Tibial artery (tissue), 4 donors: ENCODE measurements at places on chromosomes 12 and 14.

DNA sequence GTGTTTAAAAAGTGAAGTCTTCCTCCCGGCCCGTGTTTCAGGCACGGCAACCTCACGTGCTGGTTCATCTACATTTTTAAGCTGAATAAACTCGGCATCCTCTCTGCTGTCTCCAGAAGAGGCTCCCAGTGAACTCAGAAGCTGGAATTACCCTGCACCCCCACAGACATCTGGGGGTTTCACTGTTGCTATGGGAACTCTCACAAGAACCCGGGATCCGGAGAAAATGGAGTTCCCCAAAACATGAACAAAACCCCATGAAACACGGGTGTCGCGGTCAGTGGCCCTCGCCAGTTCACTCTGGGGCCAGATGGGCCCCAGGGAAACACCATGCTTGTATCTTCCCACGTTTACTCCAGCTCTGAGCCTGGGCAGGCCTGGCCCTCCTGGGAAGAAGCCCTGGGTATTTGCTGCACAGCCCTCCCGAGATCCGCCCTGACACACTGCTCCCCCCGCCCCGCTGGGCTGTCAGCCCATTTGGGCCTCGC lies 143.7 kb downstream of the PIWIL1 start:
- DNase-seq = no peak

DNA sequence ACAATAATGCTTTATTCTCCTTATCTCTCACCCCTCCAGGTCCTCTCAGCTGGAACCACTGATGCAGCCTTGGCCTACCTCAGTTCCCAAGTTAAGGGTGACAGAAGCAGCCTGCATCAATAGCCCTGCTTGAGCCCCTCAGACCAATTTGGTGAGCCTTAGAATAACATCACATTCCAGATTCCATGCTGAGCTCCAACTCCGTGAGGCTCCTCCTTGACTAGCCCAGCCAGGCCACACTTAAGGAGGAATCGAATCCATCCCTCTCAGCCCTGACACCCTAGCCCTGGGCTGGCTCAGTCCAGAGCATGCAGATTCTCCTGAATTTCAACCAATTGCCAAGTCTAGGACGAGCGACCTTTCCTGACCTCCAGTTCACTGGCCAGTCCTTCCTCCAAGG lies 91.1 kb downstream of the ARMH4 start:
- DNase-seq = no peak

DNA sequence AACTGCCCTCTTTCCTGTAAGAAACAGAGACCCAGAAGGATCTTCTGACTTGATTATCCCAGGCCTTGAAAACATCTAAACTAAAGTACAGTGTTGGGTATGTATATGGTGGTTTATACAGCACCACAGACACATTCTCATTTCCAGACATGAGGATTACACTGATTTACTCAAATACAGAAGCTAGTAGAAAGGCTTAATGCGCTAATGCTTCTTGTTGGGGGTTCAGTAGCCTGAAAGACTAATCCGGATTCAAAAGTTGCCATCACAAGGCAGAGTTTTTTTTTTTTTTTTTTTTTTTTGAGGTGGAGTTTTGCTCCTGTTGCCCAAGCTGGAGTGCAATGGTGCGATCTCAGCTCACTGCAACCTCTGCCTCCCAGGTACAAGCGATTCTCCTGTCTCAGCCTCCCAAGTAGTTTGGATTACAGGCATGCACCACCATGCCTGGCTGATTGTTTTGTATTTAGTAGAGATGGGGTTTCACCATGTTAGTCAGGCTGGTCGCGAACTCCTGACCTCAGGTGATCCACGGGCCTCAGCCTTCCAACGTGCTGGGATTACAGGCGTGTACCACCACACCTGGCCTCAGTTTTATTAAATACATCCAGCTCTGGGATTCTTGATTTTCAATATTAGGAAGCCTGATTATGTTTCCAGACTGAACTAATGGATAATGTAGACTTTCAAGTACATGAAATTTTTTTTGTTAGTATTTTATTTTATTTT lies 46.3 kb upstream of the HECTD1 start:
- no peak for DNase-seq

- DNase-seq = no peak
Observed at GRCh38 chr12:66013224-66013623, 117.3 kb downstream of the LLPH start.

GRCh38 chr14:87966816-87967215 lies 26.2 kb downstream of the GALC start:
- DNase-seq = no peak

- no peak for DNase-seq
Observed at GRCh38 chr12:67426067-67426466, 156.9 kb downstream of the CAND1 start.

DNA sequence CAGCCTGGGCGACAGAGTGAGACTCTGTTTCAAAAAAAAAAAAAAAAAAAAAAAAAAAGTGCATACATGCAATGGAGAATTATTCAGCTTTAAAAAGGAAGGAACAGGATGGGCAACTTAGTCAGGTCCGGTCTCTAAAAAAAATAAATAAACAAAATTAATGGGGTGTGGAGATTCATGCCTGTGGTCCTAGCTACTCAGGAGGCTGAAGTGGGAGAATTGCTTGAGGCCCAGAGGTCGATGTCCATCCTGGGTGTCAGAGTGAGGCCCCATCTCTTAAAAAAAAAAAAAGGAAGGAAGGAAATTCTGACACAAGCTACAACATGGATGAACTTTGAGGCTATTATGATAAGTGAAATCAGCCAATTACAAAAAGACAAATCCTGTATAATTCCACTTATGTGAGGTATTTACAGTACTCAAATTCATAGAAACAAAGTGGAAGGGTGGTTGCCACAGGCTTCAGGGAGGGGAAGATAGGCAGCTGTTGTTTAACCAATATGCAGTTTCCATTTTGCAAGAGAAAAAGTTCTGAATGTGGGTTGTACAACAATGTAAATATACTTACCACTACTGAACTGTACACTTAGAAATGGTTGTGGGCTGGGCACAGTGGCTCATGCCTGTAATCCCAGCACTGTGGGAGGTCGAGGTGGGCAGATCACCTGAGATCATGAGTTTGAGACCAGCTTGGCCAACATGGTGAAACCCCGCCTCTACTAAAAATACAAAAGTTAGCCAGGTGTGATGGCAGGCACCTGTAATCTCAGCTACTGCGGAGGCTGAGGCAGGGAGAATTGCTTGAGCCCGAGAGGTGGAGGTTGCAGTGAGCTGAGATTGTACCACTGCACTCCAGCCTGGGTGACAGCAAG lies 12.3 kb upstream of the APOF start:
- no peak for DNase-seq

GRCh38 chr12:112198120-112198733 lies 72.9 kb downstream of the TRAFD1 start:
- no peak for DNase-seq

- no peak for DNase-seq
Observed at GRCh38 chr12:89029961-89030360, 322.3 kb downstream of the DUSP6 start.

GRCh38 chr12:80625051-80625450 lies 82.4 kb upstream of the MYF6 start:
- DNase-seq = no peak

DNA sequence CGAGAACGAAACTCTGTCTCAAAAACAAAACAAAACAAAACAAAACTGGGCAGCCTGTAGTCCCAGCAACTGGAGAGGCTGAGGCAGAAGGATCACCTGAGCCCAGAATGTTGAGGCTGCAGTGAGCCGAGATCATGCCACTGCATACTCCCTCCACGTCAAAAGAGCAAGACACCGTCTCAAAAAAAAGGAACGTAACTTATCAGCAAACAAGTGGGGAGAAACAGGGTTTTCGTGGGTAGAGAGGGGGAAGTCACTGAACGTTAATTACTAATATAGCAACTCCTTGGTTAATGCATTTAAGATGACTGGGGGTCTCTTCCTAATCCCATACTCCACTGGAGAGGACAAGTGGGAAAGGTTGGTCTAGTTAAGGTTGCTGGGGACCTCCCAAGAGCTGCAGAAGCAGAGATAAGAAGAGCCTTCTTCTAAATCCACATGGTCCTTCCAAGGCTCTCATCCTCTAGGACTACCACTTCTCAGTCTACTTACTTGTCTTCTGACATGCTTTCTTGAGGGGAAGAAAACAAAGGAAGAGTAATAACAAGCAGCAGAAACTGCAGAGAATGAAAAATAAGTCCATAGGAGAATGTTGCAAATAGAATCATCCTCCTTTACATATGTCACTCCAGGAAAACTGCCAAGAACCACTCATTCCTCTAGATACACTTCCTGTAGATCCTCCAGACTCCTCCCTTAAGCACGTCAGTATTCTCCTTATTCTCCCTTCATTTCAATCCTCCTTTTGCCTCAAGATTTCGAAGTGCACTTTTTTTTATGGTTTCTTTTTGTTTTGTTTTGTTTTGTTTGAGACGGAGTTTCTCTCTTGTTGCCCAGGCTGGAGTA lies 5.8 kb downstream of the NUMB start:
- no peak for DNase-seq

DNA sequence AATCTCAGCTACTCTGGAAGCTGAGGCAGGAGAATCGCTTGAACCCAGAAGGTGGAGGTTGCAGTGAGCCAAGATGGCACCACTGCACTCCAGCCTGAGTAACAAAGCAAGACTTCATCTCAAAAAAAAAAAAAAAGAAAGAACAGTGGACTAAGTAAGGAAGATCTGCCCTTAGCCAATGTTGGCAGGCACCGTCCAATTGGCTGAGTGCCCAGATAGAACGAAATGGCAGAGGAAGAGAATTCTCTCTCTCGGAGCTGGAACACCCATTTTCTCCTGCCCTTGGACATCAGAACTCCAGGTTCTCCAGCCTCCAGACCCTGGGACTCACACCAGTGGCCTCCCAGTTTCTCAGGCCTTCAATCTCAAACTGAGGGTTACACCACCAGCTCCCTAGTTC lies 49.9 kb downstream of the ESR2 start:
- DNase-seq = no peak

- peak; percentile 63 for DNase-seq
Observed at GRCh38 chr12:15227004-15227679, 5.9 kb upstream of the RERG start.

DNA sequence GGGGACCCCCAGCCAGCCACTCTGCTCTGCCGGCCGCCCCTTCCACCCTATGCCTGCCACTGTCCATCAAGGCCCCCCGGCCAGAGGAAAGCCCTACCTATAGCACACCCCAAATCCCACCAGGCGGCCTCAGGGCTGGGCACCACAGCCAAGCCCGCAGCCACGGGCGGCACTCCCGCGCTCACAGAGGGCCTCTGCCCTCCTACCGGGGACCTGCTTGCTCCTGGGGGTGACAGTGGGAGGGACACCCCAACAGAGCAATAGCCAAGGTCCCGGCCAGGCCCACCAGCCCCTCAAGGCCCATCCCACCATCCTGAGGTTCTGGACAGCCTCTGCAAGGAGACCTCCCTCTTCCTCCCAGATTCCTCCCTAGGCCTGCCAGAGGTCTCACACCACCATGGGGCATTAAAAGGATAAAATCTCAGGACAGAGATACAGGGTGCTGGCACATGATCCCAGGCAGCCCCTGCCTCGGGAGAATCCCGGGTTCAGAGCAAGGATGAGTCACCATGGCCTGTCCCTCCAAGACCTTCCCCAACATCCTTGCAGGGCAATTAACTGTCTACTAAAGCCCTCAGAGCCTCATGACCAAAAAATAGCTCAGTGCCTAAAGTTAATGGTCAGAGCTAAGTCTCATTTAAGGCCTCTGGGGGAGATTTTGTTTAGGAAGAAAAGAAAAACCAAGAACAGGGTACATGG lies 17.1 kb downstream of the CCDC85C start:
- DNase-seq = no peak

- DNase-seq = no peak
Observed at GRCh38 chr12:131530422-131530821, 180.5 kb upstream of the SFSWAP start.

DNA sequence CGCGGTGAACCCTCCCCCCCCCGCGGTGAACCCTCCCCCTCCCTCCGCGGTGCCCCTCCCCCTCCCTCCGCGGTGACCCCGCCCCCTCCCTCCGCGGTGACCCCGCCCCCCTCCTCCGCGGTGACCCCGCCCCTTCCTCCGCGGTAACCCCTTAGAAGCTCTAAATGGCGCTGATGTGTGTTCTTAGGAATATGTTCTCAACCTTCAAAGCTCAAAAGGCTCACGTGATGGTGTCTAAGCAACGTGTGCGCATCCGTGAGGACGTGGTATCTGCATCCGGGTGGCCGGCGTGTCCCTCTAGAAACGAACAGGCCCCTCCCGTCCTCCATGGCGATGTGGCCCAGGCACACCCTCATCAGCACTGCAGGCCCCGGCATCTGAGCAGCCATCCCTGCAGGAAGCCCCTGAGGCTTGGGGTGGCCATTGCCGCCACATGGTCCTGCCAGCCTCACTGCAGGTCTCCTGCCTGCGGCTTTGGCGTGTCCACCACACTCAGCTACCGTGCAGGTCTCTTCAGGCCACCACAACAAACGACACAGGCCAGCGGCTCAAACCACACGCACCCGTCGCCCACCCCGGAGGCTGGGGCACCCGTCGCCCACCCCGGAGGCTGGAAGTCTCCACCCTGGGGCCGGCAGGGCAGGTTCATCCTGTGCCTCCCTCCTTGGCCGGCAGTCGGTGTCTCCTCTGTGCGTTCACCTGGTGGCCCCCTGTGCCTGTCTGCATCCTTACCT lies 14.5 kb upstream of the FBRSL1 start:
- DNase-seq = no peak

DNA sequence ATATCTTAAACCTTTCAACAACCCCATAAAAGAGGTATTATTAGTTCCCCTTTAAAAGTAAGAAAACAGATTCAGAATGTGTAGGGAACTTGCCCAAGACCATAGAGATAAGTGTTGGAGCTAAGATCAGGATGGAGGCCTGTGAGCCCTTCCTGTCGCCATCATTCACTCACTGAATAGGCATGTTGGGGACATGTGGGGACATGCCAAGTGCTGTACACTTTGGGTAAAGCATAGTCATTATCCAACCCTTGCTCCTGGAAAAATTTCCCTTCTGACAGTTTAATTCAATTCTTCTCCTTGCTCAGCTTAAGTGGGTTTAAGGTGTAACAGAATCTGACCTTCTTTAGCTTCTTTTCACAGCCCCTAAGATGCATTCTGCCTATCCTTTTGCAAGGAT lies 28.0 kb upstream of the C12orf42 start:
- DNase-seq = no peak

DNA sequence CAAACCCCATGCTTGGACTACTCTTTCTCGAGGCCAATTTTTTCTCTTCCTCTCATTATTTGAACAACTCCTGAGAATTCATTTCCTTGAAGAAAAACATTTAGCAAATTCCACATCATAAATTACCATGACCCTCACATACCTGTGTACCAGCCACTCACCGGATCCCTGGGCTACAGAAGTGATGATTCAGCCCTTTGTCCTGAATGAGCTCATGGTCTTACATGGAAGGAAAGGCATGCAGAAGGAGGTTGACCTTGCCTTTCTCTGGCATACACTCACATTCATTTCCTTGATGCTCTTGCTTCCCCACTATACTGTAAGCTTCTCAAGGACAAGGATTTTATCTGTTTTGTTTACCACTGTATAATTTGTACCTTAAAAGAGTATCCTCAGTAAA lies 191.5 kb downstream of the SLC5A8 start:
- DNase-seq = no peak

- DNase-seq = no peak
Observed at GRCh38 chr14:93430315-93431035, at the start of gene UNC79. Gene UNC79, plus strand, starts transcription at chr14:93430939. Its CDS starts 91 bp downstream, at chr14:93431030.
